A673 (cell line): ENCODE measurements at places on chromosomes 4 and X.
A peak's percentile ranks its signal among the peaks of the same experiment; 100 is the strongest.

DNA sequence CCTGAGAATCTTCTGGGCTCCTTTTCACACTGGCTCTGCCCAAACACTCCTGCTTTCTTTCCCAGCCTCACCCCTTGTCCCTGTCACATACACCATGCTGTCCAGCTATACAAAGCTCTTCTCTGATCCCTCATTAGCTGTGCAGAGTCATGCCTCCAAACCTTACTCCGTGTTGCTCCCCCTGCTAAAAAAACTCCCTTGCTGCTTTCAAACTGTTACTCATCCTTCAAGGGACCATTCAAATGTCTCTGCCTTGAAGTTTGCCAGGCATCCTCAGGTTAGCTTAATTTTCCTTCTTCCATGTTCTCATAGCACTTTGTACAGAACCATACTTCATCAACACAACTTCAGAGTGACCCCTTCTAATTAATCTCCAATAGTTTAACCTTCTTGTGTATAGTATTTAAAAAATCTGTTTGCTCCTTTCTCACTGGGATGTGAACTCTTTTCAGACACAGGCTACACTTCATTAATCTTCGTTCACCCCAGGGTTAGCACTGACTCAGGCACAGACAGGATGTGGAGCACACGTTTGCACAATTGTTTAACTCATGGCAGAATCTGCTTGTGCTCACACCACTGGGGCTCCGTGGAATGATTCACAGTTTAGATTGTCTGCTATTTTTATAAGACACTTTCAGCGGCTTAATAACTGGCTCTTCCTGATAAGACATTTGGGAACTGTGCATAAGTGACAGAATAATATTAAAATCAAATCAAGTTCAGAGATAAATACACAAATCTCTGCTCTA, 21.4 kb upstream of the SEL1L3 start:
- no peak for DNase-seq

DNA sequence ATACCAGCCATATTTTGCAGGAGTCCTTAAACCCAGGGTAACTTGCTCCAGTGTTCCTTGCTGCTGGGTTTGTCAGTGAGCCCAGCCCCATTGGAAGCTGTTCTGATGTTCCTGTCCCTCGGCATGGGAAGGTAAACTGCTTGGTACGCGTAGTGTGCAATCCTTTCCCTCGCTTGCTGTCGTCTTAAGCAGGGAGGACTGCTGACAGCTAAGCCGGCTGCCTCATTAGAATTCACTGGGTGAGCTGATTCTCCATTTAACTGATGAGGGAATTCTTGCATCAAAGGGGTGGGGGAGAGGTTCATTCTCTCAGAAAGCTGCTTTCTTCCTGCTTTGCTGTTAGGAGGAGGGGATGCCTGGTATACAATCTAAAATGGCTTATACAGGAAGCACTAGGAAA, 164.6 kb downstream of the MID1IP1 start:
- DNase-seq, result no peak

GRCh38 chr4:37873386-37873785, 17.5 kb upstream of the TBC1D1 start:
- DNase-seq, result no peak

GRCh38 chrX:16712548-16713155, at the start of gene CTPS2:
Gene CTPS2, minus strand, starts transcription at chrX:16712669. Its CDS starts 9,767 bp downstream, at chrX:16702902.
- DNase-seq, result peak; percentile 78

GRCh38 chr4:143581331-143581946, 67.9 kb downstream of the SMARCA5 start:
- peak; percentile 24 for DNase-seq
